ENCODE measurements at places on chromosomes 13 and 19.

DNA sequence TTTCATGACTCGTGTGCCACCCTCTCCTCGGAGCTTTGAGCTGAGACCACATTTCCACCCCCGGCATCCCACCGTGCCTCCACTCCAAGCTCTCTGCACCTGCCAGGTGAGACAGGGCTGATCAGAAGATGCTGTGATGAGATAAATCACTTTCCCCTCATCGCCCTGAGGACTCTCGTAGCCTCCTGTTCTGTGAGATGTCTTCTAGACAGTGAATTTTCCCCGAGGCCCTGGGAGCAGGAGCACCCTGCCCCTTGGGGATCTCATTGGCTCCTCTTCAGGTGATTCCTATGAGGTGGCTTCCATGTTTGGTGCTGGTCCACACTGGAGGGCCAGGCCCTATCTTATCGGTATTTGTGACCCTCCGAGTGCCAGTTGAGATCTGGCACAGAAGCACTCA, 154.0 kb upstream of the TSHZ3 start:
- no peak for DNase-seq

GRCh38 chr19:40529093-40529954, 47.3 kb upstream of the SHKBP1 start:
- peak; percentile 84 for DNase-seq

DNA sequence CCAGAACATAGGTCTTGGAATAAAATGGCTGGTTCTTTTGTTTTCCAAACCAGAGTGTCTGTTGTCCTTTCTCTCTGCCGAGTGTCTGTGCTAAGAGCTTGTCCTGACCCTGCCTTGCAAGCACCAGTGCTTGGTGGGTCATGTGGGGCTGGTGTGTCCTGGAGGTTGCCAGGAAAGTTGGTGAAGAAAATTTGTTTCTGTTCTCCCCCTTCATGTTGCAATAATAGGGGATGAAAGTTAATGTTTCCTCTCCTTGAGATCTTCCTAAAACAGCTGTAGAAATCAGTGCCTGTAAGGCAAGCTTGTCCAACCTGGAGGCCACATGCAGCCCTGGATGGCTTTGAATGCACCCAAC, 2.7 kb downstream of the HAMP start:
- DNase-seq, result no peak

- no peak for DNase-seq
Observed at GRCh38 chr19:10763411-10763810, 45.5 kb downstream of the DNM2 start.

GRCh38 chr13:71358218-71358617, 508.8 kb downstream of the DACH1 start:
- DNase-seq, result no peak

DNA sequence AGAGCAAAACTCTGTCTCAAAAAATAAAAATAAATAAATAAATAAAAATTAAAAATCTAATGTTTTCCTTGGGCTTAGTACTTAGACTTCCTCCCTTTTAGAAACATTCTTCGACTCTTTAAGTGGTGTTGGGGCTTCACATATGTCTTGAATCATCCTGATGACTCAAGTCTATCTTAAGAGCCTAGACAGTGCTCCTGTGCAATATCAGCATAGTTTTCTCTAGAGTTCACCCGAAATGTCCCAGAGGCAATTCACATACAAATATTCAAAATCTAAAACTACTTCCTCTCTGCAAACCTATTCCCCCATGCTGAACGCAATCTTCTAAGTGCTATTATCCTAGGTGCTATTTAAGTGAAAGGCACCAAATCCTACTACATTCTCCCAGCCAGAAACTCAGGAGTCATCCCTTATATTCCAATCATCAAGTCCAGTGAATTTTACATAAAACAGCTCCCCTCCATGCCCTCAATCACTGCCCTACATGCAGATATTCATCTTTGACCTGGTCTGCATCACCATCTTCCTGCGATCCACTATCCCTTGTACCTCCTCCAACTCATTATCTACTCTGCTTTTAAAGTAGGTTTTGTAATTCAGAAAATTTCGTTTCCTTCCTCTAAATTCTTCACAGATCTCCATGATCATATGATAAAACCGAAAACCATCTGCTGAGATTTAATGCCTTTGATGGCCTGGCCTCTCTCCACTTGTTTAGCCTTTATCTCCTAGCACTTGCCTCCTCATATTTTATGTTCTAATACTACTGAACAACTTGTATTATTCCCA, 102.7 kb downstream of the ELF1 start:
- no peak for DNase-seq

DNA sequence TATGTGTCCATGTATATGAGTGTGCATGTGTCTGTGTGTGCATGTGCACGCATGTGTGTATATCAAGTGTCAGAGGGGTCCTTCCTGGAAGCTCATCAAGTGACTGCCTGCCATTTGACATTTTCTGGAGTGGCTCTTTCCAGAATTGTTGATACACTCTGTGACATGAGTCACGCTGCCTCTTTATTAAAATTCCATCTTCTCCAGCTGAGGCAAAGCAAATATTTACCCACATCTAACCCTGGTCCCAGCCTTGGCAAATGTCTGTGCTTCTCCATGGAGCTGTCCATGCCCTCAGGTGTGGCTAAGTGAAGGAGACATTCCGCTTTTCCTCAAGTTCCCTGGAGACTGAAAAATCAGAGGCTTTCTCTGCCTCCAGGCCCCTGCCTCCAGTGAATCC, 88.2 kb upstream of the MBNL2 start:
- peak; percentile 55 for DNase-seq

DNA sequence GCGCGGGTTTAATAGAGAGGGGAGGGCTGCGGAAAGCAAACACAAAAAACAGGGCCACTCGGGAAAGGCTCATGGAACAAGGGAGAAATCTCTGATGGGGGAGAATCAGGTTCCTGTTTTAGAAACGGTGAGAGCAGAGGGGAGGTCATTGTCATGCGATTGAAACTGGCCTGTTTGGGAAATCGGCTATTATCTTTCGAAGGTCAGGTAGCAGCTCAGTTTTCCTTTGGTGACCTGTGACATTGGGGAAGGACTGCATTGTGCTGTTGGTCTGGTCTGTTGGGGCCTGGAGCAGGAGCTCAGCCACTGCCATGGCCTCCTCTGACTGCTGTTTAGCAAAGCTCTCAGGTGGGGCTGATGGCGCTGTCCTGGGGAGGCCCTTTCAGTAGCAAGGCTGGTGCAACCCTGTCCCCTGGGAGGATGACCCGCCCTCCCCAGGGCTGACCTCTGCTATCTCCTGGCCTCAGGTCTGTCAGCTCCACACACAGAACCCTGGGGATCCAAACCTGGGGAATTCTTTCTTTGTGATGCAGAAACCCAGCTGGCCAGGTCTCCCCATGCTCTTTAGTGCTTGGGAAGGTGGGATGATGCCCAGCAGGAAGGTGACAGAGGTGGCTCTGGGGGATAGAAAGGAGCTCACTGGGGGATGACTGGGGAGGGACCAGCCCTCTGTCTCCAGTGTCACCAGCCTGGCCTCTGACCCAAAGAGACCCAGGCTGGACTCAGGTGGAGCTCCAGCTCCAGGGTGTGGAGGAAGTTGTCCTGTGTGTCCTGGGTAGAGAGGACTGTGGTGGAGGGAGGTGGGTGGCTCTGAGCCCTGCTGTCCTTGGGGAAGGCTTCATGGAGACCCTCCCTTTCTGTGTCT, 21.2 kb upstream of the CD177 start:
- DNase-seq, result no peak

DNA sequence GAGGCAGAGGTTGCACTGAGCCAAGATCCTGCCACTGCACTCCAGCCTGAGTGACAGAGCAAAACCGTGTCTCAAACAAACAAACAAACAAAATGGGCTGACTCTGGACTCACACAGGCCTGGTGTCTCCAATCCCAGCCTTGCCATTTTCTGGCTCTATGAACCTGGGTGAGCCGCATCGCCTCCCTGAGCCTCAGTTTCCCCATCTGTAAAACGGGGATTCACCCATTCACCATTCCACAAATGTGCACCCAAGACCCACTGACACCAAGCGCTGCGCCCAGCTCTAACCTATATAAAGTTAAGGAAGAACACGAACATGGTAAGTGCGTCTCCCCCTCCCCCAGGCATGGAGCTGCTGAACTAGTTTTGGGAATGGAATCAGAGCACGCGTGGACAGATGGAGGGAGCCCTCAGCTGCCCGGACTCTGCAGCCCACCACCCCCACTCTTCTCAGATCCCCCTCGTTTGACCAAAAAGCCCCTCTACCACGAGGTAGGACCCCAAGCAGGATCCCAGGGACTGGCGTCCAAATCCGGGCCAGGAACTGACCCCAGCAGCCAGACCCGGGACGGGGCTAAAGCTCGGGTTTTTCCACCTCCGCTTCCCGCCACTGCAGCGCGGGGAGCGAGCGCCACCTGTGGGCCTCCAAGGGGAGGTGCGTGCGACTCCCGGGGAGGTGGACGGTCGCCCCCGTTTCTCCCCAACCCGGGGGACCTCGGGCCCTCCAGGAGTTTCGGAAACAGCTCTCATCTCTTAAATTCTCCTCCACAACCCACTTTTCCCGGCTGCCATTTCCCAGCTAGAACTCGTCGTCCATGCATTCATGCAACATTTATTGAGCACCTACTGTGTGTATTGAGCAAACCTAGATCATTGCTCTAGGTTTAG, 33.0 kb upstream of the ADGRE5 start:
- DNase-seq, result no peak

DNA sequence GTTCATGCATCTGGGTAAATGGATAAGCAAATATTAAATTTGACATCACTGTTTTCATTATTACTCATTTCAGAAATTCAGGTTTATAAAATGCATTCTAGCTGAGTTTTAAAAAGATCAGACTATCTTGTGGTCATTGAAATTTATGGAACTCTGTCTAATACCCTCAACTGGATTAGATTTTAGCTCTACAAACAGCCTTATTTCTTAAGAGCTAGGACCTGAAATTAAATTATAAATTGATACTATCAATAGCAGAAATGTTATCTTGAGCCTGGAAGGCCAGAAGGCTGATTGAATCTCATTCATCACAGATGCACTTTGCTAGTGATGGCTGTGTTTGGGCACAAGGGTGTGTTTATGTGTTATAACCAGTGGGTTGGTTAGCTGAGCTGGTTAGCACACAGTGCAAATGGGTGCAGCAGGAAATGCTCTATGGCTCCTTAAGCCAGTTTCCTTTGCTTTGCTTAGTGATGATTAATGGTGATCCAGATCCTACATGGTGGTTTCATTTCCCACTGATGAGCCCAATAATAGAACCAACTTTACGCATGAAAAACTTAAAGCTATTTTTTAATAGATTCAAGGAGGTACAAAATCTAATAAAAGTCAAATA, 310.8 kb upstream of the KLF12 start:
- no peak for DNase-seq

DNA sequence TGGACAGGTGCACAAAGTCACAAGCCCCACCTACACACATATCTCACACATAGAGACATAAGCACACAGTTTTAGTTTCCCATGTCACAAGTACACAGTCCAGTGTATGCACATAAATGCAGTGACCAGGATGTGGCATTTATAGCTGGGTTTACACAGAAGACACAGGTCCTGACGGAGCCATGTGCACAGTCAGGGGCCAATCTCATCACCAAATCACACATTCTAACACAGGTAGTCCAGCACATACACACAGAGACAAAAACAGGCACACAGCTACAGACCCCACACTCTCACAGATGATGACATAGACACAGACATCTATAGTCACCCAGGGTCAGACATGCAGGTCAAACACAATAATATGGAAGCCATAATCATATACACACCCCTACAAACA, 2.1 kb downstream of the NUMBL start:
- DNase-seq, result no peak

GRCh38 chr13:87094646-87095045, 576.5 kb upstream of the SLITRK5 start:
- peak; percentile 45 for DNase-seq

- DNase-seq, result no peak
Observed at GRCh38 chr19:30371161-30371836, 885 bp upstream of the ZNF536 start.

GRCh38 chr13:21328836-21329477, 130.1 kb downstream of the ZDHHC20 start:
- no peak for DNase-seq

- DNase-seq, result no peak
Observed at GRCh38 chr13:41546372-41547190, 89.2 kb downstream of the RGCC start.

GRCh38 chr13:93116809-93117208, 109.8 kb upstream of the GPC6 start:
- DNase-seq, result no peak
